ENCODE measurements at places on chromosomes 5 and 9.

DNA sequence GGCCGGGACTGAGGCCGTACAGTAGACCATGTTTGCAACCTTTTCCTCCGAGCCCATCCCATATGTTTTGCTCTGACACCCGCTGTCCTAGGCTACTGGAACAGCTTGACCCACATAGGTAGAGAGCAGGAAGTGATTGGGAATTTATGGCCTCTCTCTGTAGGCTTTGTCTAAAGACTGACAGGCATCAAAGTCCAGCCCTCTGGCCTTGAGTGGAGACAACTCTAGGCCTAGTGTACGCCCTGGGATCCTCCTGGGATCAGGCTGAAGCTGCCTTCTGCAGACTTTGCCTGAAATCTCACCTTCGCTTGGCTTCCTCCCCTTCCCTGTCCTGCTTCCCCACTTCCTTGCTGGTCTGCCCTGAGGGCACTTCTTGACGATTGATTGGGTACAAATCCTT lies 13.6 kb upstream of the AKNA start:
- DNase-seq: no peak

GRCh38 chr9:136201609-136202453 lies 3.1 kb downstream of the LHX3 start:
- DNase-seq: no peak

DNA sequence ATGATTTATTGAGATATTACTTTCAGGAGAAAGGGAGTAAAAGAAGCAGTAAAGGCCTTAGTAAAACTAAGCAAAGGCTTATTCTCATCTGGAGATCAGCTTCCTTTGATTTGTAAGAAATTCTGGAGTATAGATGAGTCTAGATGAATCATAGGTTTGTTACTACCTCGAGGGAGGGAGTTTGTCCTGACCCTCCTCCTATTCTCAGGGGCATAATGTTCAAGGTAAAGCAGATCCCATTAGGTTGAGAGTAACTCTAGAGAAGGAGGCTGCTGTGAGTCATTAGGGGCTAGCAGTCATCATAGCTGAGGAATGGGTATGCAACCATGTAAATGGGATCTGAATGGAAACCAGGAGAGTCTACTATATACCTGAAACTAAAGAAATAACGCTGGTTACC lies 155.5 kb upstream of the MOCS2 start:
- no peak for DNase-seq

DNA sequence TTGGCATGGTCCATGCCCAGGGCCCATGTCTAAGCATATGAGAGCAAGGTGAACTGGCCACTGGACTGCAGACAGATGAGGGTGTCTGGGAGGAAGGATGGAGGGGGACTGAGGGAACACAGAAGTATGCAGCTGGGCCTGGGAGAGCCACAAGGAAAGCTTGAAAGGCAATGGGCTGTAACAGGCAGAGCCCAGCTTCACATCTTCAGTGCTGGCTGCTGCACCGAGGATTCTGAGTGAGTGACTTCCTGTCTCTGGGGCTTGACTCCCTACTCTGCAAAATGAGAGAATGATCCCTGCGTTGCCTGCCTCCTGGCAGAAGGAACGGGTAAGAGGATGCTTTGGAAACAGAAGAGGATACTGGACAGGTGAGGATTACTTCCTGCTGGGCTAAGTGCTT lies 29.0 kb downstream of the COL15A1 start:
- DNase-seq: no peak

- no peak for DNase-seq
Observed at GRCh38 chr5:136076881-136077445, 48.2 kb downstream of the TGFBI start.

GRCh38 chr9:2639786-2640185 lies 18.2 kb downstream of the VLDLR start:
- no peak for DNase-seq

GRCh38 chr9:110049699-110050450 lies 158.1 kb downstream of the C9orf152 start:
- DNase-seq: peak; percentile 5

GRCh38 chr9:110588296-110588695 lies 8.8 kb upstream of the SVEP1 start:
- DNase-seq: no peak

DNA sequence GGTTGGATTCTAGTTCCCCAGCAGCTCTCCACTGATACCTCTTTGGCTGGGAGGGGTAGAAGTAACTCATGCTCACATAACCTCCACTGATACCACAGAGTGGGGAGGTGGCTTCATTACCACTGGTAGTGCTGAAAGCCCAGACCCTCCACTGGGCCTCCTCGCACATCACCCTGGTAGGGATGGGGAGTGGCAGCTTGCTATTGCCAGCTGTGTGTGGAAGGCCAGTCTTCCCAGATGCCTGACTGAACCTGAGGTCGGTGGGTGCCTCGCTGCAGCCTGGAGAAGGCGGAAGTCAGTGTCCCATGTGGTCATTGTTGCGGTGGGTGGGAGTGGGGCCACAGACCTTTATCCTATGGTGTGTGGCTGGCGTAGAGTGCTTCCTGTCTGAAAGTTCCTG lies 138.0 kb downstream of the TAF11L14 start:
- no peak for DNase-seq

DNA sequence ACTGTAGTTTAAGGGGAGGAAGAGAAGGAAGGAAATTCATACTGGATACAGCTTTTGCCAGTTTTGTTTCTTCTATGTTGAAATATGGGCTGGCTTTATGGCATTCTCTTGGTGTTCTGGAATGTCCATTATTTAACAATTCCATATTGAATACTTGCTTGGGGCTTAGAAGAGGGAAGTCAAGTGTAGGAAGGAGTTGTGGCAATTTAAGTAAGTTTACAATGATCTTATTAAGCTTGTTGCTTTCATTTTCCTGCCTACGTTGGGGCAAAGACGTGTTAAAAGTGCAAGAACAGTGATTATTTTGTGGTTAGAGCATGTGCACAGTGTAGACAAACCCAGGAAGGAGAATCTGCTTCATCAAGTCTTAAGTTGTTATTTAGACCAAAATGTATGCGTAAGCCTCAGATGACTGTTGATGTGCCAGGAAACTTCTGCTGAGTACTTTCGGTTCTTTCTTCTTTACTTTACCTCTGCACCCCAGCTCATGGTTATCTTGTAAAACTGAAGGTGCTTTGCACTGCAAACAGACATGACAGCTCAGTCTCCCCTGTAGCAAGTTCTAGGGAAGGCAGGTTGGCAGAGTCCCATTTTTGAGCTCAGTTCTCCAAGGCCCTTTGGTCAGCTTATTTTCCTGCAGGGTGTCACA lies 75.8 kb downstream of the F2RL2 start:
- no peak for DNase-seq

DNA sequence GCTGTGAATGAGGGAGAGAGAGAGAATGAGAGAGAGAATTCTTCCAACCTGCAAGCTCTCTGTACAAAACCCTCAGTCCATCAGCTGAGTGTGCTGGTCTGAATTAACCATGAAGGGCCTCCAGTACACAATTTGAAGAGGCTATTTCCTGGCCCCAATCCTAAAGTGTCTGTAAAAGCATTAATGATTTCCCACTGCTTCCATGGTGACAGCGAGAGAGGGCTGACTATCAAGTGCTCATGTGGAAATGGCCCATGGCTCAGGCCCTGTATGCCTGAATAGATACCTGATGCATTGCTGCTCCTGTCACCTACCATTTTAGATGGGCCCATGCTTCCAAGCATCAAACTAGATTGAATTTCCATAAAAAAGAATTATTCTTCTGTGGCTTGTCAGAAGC lies 592.4 kb downstream of the KIF4B start:
- no peak for DNase-seq

DNA sequence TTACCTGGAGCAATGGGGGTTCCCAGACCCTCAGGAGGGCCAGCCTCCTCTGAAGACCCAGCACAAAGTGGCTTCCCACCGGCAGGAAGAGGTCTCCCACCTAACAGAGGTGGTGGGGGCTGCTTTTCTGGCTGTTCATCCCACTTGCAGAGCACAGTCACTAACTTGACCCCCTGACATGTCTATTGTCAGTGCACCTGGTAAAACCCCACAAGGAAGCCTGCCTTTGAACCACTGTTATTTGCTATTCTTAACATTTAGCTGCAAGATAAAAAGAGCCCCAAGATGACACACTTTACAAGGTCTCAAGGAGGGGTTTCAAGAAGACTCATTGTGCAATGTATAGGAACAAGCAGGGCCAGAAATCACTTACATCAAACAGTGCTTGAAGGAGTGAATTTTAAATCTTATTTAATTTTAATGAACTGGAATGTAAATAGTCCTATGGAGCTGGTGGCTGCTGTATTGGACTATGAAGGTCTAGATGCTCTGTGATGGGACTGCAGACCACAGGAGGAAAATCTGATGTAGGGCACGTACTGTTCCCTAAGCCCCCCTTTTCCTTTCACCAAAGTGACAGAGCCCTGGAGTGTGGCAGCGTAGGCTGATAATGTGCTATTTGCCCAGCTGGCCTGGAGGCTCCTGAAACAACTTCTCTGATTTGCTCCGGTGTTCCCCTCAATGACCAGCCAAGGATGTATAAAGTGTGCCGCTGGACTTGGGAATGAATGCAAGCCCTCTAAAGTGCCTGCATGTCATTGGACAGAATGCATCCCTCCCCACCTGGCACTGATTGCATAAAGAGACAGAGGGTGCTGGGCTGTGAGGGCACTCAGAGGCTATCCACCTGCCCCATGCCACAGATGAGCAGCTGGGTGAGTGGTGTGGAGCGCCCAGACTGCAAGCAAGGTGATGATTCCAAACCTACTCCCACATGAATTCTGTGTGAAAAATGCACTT lies 80.2 kb downstream of the PTPN3 start:
- no peak for DNase-seq

DNA sequence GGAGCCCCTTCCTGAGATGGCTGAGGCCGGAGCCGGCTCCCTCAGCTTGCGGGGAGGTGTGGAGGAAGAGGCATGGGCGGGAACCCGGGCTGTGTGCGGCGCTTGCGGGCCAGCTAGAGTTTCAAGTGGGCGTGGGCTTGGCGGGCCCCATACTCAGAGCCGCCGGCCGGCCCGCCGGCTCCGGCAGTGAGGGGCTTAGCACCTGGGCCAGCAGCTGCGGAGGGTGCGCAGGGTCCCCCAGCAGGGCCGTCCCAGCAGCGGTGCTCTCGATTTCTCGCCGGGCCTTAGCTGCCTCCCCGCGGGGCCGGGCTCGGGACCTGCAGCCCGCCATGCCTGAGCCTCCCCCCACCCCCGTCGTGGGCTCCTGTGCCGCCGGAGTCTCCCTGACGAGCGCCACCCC lies 67.9 kb upstream of the SLC28A3 start:
- DNase-seq: no peak

GRCh38 chr9:25716220-25716872 lies 38.1 kb upstream of the TUSC1 start:
- no peak for DNase-seq

- DNase-seq: no peak
Observed at GRCh38 chr5:40678026-40678425, 1.7 kb upstream of the PTGER4 start.

- DNase-seq: no peak
Observed at GRCh38 chr9:125984461-125984860, 237.3 kb downstream of the PBX3 start.

- no peak for DNase-seq
Observed at GRCh38 chr9:121682201-121682600, 30.8 kb downstream of the DAB2IP start.

GRCh38 chr5:138737494-138738265 lies 15.5 kb upstream of the CTNNA1 start:
- no peak for DNase-seq

DNA sequence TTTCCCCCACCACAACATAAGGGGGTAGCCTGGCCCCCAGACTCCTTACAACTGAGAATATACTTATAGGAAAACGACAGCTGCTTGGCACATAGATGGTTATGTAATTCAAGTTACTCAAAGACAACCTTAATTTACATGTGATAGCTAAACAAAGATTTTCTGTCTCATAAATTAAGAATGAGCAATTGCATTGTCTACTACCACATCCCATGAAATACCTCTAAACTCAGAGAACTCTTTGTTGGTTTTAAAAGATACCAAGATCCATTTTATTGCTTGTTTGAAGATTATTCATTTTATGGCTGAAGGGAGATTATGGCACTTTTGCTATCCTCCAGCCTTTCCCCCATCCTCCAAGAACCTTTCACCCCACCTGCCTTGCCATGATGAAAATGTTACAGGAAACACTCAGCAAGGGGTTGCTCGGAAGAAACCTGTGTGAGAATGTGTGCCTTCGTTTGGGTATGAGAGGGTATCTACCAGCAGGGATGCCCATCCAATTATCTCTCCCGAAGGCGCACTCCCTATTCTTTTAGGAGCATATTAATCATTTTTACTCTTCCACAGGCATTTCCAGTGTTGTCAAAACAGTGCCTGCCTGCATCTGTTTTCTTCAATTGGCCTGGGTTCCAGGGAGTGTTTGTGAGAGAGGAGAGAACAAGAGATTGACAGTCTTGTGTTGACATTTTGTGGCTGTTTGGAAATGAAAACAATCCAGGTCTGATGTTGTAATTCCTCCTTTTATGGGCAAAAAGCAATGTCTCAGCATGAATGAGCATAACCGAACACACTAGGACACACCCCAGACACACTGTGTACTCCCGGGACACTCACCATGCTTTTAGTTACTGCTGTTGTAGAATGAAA lies 208.0 kb upstream of the ANKRD55 start:
- no peak for DNase-seq

DNA sequence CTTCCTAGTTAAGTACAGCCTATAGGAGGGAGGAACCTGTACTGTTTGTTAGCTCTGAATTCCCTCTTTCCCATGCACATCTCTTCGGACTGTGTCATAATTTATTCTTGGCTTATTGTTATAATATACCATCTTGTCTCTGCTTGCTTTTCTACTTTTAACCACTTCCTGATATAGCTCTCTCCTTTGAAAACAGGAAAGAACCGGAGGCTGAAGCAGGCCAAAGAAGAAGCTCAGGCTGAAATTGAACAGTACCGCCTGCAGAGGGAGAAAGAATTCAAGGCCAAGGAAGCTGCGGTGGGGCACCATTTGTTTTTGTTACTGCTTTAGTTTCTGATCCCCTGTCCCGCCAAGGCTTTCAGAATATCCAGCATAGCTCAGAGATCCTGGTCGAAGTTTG lies 4.8 kb downstream of the ATP6V1G1 start:
- DNase-seq: no peak

- no peak for DNase-seq
Observed at GRCh38 chr9:36842560-36843530, 191.2 kb downstream of the PAX5 start.

GRCh38 chr9:98892288-98892687 lies 51.4 kb upstream of the COL15A1 start:
- DNase-seq: no peak

All from T-helper 2 cell (primary cell).